ENCODE measurements at places on chromosomes 6 and 20. TPM values are rescaled to one million over a fixed set of nuclear protein-coding genes. Genes with fewer than 3 reads are reported as not detected.

Gene OOEP
- total RNA-seq: 1.1 TPM

GRCh38 chr6:113735491-113735890 lies 121.7 kb upstream of the MARCKS start:
- H3K27me3 ChIP-seq: no peaks in the 10 kb centered on the region
- no peaks in the 10 kb centered on the region for H3K4me1 ChIP-seq
- H3K36me3 ChIP-seq: no peaks in the 10 kb centered on the region

DNA sequence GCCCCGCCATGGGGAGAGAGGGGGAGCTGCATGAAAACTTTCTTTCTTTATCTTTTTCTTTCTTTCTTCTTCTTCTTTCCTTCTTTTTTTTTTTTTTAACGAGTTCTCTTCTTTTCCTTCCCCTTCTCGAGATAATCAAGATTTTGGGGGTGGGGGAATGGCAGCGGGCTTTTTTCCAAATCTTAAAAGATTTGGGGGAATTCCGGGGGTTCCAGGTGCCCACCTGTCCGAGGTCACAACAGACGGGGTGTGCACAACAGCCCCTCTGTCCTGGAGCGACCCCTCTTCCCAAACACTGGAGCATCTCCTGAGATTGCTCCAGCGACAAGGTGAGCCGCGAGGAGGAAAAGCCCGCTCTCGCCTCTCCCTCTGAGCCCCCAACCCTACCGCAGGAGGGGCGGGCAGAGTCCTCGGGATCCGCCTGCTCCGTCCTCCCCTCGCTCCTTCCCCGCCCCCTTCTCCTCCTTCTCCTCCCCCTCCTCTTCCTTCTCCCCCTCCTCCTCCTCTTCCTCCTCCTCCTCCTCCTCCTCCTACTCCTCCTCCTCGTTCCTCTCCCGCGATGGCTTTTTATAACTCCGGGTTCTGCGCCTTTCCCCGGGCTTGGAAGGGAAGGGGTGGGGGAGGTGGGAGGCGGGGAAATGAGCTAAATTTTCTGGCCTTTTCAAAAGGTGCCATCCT lies 689 bp upstream of the KCNB1 start:
- H3K36me3 ChIP-seq: no peaks in the 10 kb centered on the region
- DNase-seq: no peak
- no peak overlapping the region for H3K27ac ChIP-seq

GRCh38 chr6:106145144-106145543 lies 59.0 kb downstream of the PRDM1 start:
- H3K36me3 ChIP-seq: peaks cover 3% of the 10 kb centered on the region
- no peak for DNase-seq
- H3K4me3 ChIP-seq: no peak overlapping the region

GRCh38 chr20:51800872-51801121 lies 1.5 kb downstream of the SALL4 start:
- peaks cover 69% of the 10 kb centered on the region for H3K27me3 ChIP-seq
- no peaks in the 10 kb centered on the region for H3K36me3 ChIP-seq
- H3K4me3 ChIP-seq: peak overlapping the region; percentile 28
- H3K27ac ChIP-seq: no peak overlapping the region
- H3K4me1 ChIP-seq: peaks cover 5% of the 10 kb centered on the region
- DNase-seq: no peak

Measured in activated naive CD8-positive, alpha-beta T cell treated with anti-CD3 and anti-CD28 coated beads, Interleukin-2, amount 10 ng/mL, durations not matched to agents 7 days and 5 days (primary cell).